ENCODE measurements at places on chromosomes 6 and 20.

DNA sequence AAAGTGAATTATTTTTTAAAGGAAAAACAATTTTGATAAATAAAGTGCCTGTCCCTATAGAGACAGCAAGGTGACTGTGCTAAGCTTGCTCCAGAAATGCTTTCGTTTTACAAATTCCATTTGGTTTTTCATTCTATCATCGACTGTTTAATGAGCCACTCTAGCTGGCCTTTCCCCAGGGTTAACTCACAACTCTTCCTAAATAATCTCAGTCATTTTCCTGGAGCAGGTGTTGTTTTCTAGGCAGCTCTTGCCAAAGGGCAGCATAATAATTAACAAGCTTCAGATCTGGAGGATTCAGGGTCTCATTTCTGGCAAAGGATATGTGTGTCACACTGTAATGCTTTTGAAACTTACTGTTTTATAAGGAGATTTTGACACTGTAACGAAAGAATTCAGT lies 184.2 kb downstream of the KHDC1L start:
- DNase-seq, result no peak

GRCh38 chr20:58850693-58851174 lies at the start of gene GNAS-AS1:
GNAS-AS1 (minus strand) TSS chr20:58850902.
- peak; percentile 79 for DNase-seq

GRCh38 chr6:159995405-159995804 lies 26.5 kb downstream of the IGF2R start:
- DNase-seq, result no peak

DNA sequence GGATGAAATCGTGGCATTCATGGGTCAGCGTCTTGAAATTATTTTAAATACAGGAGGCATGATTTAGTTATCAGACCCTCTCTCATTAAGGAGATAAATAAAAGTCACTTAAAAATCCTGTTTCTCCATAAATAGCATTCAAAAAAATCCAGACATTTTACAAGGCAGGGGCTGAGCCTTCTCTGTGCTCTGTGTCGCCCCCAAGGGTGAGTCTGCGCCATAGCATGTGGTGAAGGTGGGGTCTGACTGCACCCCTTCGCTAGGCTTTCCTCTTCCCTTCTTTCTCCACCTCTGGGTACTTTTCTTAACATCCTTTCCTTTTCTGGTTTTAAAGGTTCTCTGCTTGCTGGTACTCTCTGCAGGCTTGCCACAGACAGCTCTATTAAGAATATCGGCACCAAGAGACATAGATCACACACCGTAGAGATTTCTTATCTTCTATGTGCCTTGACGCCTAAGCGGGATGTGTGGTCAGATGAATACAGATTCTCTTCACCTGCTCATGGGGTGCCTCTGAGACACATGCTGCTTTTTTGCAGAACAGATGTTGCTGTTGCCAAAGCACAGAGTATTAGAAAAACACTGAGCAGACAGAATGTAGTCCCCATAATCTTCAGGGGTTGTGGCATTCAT lies 20.1 kb upstream of the FAM209A start:
- peak; percentile 8 for DNase-seq

- no peak for DNase-seq
Observed at GRCh38 chr6:133955582-133956415, 2.8 kb downstream of the TBPL1 start.

GRCh38 chr20:40359131-40359912 lies 329.7 kb downstream of the MAFB start:
- no peak for DNase-seq

GRCh38 chr6:158242071-158242606 lies 70.1 kb upstream of the TULP4 start:
- DNase-seq, result no peak

Measured in activated T-cell treated with anti-CD3 and anti-CD28 coated beads for 48 hours (primary cell).